Fibroblast of skin of scalp (primary cell): ENCODE measurements at places on chromosomes 1 and 21.

- no peak for DNase-seq
These were observed 340.1 kb downstream of the PAPPA2 start for GRCh38 chr1:176803042-176803441.

- DNase-seq, result peak; percentile 70
These were observed at the start of gene SLC35A3 for GRCh38 chr1:99969729-99970621. SLC35A3 (plus strand) TSS chr1:99969996; CDS start chr1:99993555, 23,559 bp downstream.

DNA sequence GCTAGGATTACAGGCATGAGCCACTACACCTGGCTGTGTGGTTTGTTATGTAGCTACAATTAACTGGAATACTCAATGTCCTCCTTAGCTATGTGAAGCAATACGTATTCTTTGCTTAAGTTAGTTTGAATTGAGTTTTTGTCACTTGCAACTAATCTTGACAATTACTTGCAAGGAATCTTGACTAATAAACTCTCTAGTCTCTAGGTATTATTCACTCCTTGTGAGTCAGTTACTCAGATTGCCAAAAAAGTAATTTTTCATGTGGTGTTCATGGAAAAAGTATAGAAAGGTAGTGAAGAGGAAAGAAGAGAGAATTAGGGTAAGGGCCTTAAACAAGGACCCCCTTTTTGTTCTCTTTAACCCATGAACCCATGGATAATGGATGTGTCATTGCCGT lies 7.6 kb upstream of the SNX27 start:
- no peak for DNase-seq

GRCh38 chr21:46226146-46226545 lies 2.4 kb downstream of the LSS start:
- DNase-seq, result no peak

- no peak for DNase-seq
These were observed 1.5 kb downstream of the GSTM4 start for GRCh38 chr1:109657395-109657794.

DNA sequence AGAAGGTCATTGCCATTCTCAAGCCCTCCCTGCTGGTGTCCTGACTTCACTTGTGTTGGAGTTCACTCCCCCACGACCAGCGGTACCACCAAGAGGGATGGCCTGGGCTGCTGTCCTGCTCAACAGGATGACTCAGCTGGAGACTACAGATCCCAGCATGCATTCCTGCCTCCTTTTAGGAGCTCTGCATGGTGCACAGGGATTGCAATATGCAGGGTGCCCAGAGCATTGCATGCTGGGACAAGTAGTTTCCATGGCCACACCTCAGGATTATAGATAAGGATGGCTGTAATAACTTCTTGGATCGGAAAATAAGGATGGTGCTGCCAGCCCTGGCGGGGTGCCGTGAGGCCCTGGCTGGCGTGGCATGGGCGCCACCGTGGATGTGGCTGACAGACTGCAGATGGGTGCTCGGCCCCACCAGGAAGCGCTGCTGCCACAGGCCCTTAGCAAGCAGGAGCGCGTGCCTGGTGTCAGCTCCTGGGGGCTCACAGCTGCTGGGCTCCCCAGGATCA lies 150.0 kb downstream of the CASZ1 start:
- peak; percentile 57 for DNase-seq

DNA sequence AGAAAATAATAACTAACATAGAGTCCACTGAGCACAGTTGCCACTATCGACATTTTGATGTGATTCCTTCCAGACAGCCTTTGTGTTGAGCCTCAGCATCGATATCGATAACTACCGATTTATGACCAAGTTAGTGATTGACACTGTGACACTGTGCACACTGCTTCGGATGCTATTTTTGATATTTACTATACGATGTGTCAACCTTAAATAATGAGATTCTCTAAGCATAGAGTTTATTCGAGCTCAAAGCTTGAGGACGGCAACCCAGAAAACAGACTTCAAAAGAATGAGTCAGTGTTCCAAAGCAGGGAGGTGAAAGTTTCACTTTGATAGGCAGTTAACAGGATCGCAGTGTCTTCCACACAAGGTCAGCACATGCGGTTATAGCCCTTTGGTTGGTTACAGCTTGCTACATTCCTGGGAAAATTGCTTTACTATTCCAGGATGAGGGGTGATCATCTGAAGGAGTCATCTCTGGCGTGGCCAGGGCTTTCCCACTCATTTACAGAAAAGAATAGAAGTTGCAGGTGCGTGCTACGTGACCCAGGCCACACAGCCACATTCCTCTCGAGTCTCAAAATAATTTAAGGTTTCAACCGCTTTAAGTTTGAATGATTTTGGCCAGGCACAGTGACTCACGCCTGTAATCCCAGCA lies 53.6 kb upstream of the EFHD2 start:
- DNase-seq, result peak; percentile 48

DNA sequence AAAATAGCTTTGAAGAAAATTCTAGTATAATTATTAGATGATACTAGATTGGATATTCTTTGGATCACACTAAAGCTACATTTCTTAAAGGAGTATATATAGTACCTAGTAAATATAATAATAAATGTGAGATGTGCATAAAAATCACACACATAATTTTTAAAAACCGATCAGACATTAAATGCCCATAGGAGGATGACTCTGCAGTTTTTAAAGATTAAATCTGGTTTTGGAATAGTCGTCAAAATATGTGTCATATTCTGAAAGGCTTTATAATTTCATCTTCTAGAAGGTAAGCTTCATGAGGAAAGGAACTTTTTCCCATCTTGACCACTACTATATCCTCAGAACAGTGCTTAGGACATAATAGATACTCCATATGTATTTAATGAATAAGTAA lies 169.0 kb downstream of the NRIP1 start:
- DNase-seq, result no peak

DNA sequence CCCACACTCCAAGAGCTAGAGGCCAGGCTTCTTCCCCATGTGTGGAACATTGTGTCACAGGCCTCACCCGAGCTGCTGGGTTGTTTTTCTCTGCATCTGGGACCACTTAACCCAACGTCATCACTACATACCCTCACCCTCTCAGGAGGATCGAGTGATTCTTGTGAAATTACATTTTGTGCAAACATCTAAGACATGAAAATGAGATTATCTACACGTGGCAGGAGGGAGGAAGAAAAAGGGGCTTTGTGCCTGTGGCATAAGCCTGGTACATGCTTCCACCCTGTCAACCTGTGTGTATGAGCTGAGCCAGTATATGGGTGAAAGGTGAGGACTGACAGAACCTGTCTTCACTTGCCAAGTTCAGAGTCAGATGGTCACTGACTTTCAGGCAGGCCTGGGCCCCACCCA lies 1.6 kb downstream of the CPT2 start:
- DNase-seq, result peak; percentile 32

GRCh38 chr1:70442490-70442889 lies 31.4 kb downstream of the CTH start:
- peak; percentile 7 for DNase-seq

GRCh38 chr1:51168266-51168845 lies 66.3 kb downstream of the C1orf185 start:
- DNase-seq, result no peak

- DNase-seq, result no peak
These were observed 61.3 kb downstream of the RHBG start for GRCh38 chr1:156430303-156430702.

- DNase-seq, result peak; percentile 79
These were observed 56.3 kb upstream of the CNN3 start for GRCh38 chr1:94983171-94983739.

DNA sequence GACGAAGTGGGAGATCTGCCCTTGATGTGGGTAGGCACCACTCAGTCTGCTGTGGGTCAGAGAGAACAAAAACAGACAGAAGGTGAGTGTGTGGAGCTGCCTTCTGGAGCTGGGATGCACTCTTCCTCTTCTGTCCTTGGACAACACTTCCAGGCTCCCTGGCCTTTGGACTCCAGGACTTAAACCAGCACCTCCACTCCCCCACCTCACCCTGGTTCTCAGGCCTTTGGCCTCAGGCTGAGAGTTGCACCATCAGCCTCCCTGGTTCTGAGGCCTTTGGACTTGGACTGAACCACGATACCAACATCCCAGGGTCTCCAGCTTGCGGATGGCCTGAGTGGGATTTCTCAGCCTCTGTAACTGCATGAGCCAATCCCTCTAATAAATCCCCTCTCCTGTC lies 68.1 kb upstream of the STUM start:
- no peak for DNase-seq

GRCh38 chr1:77560741-77561140 lies 121.7 kb downstream of the ZZZ3 start:
- no peak for DNase-seq

GRCh38 chr1:89842567-89843272 lies 21.9 kb downstream of the LRRC8D start:
- DNase-seq, result no peak

DNA sequence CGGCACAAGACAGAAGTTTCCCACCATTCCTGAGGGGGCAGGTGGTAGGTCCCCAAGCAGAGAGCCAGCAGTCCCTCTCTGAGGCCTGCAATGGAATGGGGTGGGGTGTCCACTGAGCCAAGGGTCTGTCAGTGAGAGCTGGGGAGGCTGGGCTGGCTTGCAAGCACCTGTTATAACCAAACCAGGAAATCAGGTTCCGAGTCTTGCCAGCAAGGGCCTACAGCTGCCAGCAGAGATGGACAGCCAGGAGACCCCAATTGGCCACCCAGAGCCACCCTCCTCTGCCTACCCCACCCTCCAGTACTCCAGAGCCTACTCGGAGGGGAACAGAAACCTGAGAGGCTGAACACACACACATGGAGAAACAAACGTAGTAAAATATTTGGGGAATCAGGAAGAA lies 32.2 kb downstream of the PSEN2 start:
- no peak for DNase-seq

- DNase-seq, result peak; percentile 44
These were observed 228.4 kb downstream of the TM2D1 start for GRCh38 chr1:61496501-61496900.

GRCh38 chr1:230153641-230154296 lies 86.7 kb downstream of the GALNT2 start:
- DNase-seq, result no peak

GRCh38 chr1:25253911-25254310 lies 6.7 kb upstream of the RSRP1 start:
- DNase-seq, result peak; percentile 72

DNA sequence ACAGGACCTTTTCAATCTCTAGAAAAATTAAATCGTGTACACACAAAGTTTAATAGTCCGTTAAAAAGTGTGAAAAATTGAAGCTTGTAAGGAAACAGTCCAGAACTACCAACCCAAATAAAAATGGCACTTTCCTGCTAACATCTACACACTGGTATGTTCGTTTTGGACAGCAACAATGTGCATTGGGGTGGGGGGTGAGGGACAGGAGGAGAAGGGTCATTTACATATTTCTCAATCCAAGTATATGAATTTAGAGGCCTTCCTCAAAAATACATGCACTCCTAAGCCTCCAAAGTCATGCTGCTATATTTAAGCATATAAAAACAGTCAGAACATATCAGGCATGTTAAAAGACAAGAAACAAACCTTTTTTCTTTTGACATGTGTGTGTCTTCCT lies 2.5 kb downstream of the PPP1R15B start:
- DNase-seq, result peak; percentile 10

GRCh38 chr1:941588-942383 lies 17.3 kb downstream of the NOC2L start:
- peak; percentile 86 for DNase-seq

DNA sequence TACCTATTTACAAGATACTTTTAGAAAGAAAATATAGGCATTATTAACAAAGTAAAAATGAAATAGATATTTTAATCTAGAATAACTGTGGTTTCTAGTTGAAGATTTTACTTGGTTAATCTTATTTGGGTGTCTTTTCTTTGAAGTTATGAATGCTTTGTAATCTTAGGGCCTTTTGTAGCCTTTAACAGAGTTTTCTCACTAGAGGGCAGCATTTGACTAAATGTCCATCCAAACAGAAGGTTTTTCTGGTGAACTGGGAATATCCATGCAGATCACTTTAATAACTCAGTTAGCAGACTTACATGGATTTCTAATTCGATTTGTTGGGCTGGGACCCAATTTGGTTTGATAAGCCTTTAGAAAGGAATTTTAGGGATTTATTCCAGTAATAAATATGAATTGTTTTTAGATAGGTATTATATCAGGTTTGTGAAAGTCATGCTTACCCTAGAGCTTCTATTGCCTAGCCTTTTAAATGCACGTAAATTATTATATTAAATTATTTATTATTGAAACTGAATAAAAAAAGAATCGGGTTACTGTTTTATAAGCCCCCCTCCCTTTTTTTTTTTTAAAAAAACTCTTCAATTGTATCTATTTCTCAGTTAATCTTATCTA lies 119.7 kb downstream of the ZNF326 start:
- peak; percentile 50 for DNase-seq

DNA sequence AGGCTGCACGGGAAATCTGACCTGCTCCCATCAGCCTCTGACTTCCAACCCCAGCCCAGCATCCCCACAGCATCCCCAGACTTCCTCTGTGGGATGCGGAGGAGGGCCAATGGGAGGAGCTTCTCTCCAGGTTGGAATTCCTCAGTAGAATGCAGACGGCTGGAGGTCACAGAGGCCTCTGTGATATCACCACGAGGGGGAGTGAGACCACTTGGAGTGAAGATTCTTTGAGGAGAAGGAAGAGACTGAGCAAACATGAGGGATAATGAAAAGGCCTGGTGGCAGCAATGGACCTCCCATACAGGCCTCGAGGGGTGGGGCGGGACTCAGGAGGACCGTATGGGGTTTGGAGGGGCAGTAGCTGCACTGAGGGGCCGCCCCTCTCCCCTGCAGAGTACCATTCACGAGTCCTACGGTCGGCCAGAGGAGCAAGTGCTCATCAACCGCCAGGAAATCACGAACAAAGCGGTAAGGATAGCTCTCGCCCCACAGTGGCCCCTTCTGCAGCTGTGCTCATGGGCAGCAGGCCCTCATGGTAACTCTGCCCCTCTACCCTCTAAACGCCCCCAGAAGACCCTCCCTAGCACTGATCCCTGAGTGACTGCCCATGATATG lies at the start of gene CATSPER4:
Gene CATSPER4, plus strand, starts transcription at position 230 of the 615 bp plus-strand sequence. Its CDS starts 26 bp downstream, at position 256.
- DNase-seq, result peak; percentile 39

- DNase-seq, result no peak
These were observed 51.1 kb downstream of the NFIA start for GRCh38 chr1:61133335-61134019.

GRCh38 chr1:209651138-209651587 lies 1.1 kb downstream of the LAMB3 start:
- DNase-seq, result peak; percentile 69

GRCh38 chr1:109793486-109794318 lies 30.0 kb upstream of the EPS8L3 start:
- peak; percentile 84 for DNase-seq

GRCh38 chr1:82979593-82980236 lies 1019.2 kb downstream of the TTLL7 start:
- DNase-seq, result no peak

DNA sequence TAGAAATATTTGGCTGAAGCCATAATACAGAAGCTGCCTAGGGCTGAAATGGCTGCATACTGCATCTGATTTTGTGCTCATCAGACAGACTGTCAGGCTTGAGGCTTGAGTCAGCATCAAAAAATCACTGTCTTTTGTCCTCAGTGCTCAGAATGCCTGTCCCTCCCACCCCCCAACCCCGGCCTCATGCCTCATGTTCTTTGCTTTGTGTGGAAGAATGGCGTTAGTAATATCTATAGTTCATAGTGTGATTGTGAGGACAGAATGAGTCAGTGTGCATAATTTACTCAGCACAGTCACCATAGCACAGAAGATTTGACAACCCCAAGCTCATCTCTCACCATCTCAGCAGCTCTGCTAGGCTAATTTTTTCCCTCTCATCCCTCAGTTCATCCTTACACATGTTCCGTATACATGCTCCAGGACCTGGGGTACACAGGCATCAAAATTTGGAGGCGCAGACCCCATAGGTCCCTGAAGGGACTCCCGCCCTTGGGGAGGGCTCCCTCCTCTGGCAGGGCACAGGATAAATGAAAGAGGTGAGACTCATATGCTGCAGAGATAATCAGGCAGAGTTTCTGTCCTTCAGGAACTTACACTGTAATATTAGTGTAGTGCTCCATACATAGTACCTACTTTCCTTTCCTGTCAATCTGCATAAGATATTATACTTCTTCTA lies 159.1 kb upstream of the C8B start:
- peak; percentile 84 for DNase-seq
